NCI-H446 (cell line): ENCODE measurements at places on chromosomes 12 and 14.

DNA sequence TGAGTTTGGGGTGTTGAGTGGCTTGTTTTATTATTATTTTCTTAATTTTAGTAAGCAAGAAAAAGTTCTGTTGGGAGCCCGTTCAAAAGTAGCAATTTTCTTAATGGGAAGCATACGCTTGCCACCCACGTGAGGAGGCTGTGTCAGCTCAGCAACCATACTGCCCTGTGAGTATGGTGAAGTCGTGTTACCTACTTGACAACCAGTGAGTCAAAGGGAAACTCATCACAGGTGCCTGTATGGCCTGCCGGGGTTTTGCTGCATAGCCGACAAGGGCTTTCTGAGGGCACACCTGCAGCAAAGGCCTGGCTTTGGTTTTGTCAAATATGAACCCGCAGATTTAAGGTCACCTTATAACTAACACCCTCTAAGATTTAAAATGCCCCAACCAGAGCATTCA, 31.1 kb downstream of the PITPNM2 start:
- no peak for DNase-seq

DNA sequence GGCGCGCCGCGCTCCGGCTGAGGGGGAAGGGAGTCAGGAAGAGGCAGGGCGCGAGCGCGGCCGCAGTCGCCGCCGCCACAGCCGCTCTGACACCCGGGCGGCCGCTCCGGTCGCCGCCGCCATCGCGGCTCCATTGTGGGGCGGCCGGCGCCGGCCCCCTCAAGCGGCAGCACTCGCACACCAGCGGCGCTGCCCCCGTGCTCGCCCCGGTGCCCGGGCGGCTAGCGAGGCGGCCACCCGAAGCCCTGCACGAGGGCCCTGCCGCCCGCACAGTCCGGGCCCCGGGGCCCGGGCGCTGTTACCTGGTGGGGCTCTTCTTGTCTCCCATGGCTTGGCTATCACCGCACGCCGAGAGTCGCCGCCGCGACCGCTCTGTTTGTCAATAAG, 202 bp downstream of the YAF2 start:
- DNase-seq, result no peak

- DNase-seq, result no peak
Observed at GRCh38 chr12:123757561-123757960, 4.5 kb upstream of the DNAH10 start.

DNA sequence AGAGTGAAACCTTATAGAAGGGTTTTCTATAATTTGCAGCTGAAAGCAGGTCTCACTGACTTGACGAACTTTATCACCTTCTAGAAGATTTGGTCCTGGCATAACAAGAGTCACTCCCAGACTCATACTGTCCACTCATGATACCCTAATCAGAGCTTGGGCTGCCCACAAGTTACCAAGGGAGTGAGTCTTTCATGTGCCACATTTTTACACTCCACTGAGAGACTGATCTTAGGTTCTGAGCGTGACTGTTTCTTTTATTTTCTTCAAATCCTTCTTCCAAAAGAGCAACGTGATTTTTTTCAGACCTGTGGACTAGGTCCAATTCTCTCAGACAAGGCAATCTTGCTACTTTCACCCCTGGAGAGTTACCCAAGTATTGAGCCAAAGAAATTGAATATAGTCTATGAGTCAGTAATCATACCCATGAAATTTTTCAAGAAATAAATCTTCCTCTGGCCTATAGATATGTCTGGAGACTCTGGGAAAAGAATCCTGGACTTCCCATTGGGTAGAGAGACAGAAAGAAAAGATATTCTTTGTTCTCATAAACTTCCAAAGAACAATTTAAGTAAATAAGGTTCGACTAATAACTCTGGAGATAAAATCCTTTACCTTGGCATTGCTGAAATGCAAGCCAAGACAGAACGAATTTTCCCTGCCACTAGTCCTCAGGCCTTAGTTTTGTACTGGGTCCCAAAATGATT, 26.9 kb downstream of the SIX1 start:
- no peak for DNase-seq

- no peak for DNase-seq
Observed at GRCh38 chr14:26993556-26993955, 395.7 kb upstream of the NOVA1 start.

GRCh38 chr14:66802962-66803361, 295.0 kb downstream of the GPHN start:
- no peak for DNase-seq

DNA sequence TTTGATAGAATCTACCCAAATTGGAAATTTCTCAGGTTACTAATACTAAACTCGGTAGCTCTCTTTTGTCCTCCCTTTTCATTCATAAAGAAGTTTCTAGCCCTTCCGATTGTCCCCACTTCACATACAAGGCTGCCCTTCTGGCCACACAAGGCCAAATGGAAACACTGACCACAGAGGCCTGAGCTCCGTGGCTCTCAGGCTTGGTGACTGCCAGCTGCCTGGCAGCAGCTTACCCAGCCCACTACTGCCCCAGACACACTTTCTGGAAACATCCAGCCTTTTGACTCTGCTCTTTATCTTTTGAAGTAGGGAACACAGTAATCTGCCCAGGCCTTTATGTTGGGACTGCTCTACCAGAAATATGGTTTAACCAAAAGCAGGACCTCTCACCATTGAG, 167.2 kb downstream of the GCH1 start:
- no peak for DNase-seq

GRCh38 chr12:132572106-132572505, 38.3 kb downstream of the LRCOL1 start:
- no peak for DNase-seq

DNA sequence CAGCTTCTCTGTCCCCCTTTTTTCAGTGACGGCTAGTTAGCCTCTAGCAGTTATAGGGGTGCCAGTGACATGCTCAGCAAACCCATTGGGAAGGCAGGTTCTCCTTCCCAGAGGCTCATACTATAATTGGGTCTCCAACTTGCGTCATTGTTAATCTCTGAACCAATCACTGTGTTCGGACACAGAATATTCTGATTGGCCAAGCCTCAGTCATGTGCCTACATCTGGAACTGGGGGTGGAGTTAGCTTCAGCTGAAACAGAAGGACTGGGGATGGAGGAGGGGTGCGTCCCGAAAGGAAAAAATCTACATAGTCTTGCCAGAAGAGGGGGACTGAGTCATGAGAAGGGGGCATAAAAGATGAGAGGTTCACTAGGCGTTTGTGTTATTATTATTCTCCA, 165.6 kb downstream of the SUDS3 start:
- peak; percentile 18 for DNase-seq

- no peak for DNase-seq
Observed at GRCh38 chr14:54471641-54472040, 17.1 kb downstream of the GMFB start.

GRCh38 chr14:77931441-77931840, 131.5 kb downstream of the ADCK1 start:
- no peak for DNase-seq

- no peak for DNase-seq
Observed at GRCh38 chr14:22506378-22506710, 82.7 kb downstream of the DAD1 start.

DNA sequence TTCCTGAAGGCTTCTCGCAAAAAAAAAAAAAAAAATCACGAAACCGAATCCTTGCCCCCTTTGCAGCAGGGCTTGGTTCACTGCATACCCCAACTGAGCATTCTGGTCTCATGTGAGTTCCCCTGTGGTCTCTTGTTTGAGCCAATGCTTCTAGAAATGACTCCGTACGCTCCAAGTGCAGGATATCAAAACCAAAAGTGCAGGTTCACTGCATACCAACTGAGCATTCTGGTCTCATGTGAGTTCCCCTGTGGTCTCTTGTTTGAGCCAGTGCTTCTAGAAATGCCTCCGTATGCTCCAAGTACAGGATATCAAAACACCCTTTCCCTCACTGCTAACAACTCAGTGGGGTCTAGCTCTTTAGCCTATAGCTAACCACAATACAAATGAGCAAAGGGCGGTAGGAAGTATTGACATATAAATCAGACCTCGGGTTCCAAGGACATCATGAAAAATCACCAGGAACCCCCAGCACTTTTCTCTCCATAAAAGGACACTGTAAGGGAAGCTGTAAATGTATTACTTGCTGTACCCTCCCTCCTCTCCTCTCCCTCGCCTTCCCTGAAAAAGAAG, 206.3 kb upstream of the NOS1 start:
- DNase-seq, result no peak

DNA sequence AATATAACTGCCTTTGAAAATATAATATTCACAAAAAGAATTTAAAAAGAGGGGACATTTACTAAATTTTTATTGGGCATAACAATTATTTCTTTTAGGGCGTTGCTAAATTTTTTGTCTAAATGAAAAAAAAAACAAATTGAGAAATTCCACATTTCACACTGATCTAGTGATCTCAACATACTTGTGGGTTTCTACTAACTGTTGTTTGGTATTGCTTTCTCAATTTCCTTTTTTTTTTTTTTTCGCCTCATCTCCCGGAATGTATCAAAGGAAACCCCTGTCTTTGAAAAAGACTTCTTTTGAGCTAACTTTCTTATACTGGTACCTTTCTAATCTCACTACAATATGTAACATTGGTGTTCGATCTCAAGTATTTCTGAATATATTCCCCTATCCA, at the start of gene CLEC4D:
Gene CLEC4D, plus strand, starts transcription at position 248 of the 400 bp plus-strand sequence. CDS start 230 bp downstream, outside the sequence.
- no peak for DNase-seq

DNA sequence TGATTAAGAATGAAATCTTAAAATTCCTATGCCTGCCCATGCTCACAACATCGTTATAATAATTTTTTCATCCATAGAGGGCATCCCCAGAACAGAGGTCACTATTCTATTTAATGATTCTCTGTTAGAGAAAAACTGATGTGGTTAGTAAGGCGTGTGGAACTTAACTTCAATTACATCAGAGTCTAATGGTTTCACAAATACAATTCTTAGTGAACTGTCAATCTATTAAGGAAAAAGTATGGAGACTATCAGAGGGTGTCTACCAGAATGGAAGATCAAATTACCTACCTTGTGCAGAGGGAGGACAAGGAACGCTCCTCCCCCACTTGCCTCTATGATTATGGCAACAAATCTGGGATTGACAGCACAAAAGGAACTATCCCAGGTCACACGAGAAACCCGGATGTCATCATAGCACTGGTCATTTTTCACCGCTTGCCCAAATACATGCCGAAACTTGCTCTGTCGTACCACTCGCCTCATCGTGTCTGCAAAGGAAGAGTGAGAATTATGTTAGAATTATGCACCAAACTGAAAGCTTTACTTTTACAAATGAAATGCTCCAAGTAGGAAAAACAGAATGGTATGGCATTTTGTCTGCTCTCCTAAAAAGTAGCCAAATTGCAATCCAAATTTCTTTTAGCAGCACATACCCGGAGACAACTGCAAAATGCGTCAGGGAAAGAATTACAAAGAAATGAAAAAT, 30.3 kb downstream of the CORO1C start:
- no peak for DNase-seq

GRCh38 chr12:69519871-69520270, 49.7 kb downstream of the FRS2 start:
- DNase-seq, result no peak

- DNase-seq, result no peak
Observed at GRCh38 chr14:95197551-95197950, 40.2 kb upstream of the DICER1 start.

- no peak for DNase-seq
Observed at GRCh38 chr14:73786636-73787485, 64.8 kb upstream of the PTGR2 start.

- peak; percentile 97 for DNase-seq
Observed at GRCh38 chr14:90602088-90602687, 205.4 kb downstream of the CALM1 start.

GRCh38 chr14:76810525-76810924, 2.2 kb downstream of the ANGEL1 start:
- DNase-seq, result no peak

GRCh38 chr12:30796313-30796780, 41.6 kb upstream of the CAPRIN2 start:
- no peak for DNase-seq

DNA sequence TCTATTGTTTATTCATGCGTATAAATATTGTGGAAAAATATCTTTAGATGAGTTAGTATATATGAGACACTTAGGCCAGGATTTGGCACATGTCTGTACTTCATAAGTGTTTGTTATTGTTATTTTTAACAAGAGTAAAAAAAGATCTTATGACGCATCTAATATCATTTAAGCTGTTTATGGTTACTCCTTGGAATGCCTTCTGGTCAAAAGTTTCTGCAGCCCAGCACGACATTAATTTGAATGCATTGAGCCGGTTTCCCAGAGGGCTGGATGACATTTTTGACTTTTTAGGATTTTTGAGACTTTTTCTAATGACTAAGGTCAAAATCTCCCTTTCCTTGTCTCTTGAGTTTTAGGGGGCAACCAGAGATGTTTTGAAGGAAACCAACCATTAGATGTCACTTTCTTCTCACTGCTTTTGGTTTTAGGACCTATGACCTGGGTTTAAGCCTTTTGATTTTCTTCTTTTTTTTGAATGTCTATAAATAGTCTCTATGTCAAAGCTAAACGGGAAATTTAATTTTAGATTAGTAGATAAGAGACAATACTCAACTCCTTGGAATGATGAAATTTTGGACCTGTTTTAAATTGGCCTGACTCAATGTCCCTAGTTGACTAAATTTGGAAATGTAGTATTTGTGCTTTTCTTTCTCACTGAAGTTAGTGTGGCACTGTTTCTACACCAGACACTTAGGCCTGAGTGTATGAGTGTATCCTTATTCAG, 215.5 kb downstream of the AEBP2 start:
- no peak for DNase-seq

GRCh38 chr14:100567009-100567876, 20.0 kb downstream of the BEGAIN start:
- DNase-seq, result no peak

- DNase-seq, result no peak
Observed at GRCh38 chr12:105775343-105775742, 363.4 kb downstream of the NUAK1 start.

GRCh38 chr12:43277651-43278540, 274.1 kb downstream of the ADAMTS20 start:
- DNase-seq, result no peak

- peak; percentile 90 for DNase-seq
Observed at GRCh38 chr12:121712461-121713256, at the start of gene TMEM120B. TMEM120B (plus strand) TSS chr12:121712752; CDS start chr12:121712896, 144 bp downstream.

DNA sequence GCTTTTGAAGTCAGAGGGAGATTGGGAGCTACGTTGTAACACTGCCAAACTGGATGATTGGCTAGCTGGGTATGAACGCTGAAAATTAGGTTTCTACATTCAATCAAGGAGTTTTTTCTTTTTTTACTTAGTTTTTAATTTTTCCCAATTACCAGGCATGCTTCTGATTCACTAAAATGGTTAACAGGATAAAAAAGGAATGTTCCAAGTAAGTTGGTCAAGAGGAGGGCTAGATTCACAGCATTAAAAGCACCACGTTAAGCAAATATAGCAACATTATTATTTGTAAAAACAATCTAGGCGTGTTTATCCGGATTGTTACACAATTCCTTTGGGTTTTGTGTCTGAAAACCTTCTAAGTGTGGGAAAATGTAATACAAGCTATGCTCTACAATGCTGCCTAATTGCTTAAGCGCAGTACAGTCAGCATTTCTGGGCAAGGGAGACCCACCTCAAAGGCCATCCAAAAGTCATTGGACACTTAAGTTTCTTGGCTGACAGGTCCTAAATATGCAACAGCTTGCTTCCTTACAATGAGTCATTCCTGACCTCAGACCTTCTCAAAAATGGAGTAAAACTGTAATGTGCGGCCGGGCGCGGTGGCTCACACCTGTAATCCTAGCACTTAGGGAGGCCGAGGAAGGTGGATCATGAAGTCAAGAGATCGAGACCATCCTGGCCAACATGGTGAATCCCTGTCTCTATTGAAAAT, 1.2 kb downstream of the RPLP0 start:
- DNase-seq, result peak; percentile 21

- DNase-seq, result peak; percentile 79
Observed at GRCh38 chr14:58426670-58427280, 556 bp downstream of the TIMM9 start.
